ENCODE measurements at places on chromosomes 16 and 17.

GRCh38 chr16:51433599-51433998, 282.5 kb upstream of the SALL1 start:
- no peak for DNase-seq

DNA sequence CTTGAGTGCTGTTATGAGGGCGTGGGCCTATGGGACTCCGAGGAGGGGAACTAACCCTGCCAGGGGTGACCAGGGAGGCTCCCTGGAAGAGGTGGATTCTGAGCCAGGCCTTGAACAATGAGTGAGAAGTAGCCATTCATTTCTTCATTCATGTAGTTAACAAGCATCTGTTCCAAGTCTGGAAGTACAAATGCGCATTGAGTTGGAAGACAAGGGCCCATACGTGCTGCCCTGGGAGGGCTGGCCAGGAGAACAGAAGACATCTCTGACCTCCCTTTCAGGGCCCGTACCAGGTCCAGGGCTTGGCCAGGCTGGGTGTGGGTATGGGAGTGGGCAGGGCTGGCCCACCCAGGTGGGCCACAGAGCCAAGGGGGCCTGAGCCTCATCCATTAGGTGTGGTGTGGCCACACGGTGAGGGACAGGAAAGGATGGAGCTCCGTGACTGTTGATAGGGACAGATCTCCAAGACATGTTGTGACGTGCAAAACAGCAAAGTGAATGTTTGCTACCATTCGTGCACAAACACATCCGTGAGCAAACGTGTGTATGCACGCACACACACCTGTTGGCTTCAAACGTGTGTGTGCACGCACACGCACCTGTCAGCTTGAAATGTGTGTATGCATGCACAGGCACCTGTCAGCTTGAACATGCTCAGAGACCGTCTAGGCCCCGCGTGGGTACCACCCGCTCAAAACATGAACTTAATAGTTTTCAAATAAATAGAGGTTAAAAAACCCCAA, 46.8 kb downstream of the ZDHHC7 start:
- DNase-seq = no peak

DNA sequence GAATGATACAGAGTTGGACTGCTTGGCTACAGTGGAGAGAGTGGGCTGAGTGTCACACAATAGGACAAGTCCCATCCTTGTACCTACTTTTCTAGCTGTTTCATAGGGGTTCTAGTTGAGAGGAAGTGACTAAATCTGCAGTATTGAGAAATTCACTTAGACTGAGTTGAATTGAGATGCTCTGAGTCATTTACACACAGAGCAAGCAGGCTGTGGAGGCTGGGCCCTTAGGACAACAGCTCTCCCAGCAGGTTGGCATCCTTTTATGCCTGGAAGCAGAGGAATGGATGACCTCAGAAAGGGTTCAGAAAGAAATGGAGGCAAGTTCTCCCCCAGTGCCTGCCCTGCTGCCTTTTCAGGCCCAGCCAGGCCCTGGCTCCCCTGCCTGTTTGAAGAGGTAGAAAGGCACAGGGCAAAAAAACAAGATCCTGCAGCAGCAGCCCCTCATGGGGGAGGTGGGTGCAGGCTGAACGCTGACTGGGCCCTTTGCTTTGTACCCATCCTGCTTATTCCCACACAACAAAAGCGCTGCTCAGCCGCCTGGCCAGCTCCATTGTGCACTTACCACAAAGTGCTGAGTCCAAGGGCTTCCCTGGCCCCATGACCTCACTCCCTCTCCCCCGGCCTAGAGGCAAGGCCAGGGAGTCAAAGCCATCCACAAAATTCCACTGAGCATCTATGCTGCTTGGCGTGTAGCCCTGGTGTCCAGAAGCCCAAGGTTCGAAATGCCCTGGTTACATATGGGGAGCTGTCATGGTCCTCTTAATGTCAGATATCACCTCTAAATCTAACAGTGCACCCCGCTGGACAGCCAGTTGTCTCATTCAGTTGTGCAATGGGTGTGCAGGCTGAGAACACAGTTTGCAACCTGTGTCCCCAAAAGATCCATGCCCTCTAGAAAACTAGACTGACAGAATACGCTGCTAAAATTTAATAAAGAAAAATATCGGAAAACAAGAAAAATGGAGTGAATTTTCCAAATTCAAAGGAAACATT, 5.4 kb upstream of the CRYBA1 start:
- DNase-seq = no peak

- no peak for DNase-seq
These were observed 367.4 kb upstream of the TNRC6C start for GRCh38 chr17:77590951-77591735.

DNA sequence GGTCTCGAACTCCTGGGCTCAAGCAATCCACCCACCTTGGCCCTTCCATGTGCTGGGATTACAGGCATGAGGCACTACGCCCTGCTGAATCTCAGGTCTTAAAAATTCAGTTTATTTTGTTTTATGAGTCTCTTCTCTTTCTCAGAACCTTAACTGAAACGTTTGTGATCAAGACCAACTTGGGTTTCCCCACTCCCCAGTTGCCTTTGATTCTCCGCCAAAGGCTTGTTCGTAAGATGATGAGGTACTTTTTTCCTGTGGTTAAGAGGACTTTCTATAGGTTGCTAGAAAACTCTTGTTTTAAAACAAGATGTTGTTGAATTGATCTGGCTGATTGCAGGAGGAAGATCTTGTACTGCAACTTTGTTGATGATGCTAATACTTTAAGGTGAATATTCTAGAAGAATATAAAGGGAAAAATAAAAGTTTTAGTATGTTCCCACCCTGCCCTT, 11.7 kb downstream of the ABCC1 start:
- DNase-seq = peak; percentile 50

- no peak for DNase-seq
These were observed 54.0 kb downstream of the AKAP1 start for GRCh38 chr17:57138956-57139576.

All from activated CD4-positive, CD25-positive, alpha-beta regulatory T cell treated with anti-CD3 and anti-CD28 coated beads, Interleukin-2, amount 50 U/mL, for 72 hours (primary cell).